ENCODE measurements at places on chromosomes 4 and X.

GRCh38 chr4:55949482-55949802 lies 697 bp downstream of the CEP135 start:
- DNase-seq, result no peak

- DNase-seq, result peak; percentile 99
Observed at GRCh38 chr4:48254381-48255071, 15.1 kb downstream of the TEC start.

GRCh38 chr4:153573881-153574802 lies 108.0 kb downstream of the TMEM131L start:
- DNase-seq, result peak; percentile 83

- peak; percentile 13 for DNase-seq
Observed at GRCh38 chr4:172851534-172851933, 317.1 kb upstream of the GALNT7 start.

Measured in stromal cell of bone marrow (primary cell).